ENCODE measurements at places on chromosomes 2 and 18.

DNA sequence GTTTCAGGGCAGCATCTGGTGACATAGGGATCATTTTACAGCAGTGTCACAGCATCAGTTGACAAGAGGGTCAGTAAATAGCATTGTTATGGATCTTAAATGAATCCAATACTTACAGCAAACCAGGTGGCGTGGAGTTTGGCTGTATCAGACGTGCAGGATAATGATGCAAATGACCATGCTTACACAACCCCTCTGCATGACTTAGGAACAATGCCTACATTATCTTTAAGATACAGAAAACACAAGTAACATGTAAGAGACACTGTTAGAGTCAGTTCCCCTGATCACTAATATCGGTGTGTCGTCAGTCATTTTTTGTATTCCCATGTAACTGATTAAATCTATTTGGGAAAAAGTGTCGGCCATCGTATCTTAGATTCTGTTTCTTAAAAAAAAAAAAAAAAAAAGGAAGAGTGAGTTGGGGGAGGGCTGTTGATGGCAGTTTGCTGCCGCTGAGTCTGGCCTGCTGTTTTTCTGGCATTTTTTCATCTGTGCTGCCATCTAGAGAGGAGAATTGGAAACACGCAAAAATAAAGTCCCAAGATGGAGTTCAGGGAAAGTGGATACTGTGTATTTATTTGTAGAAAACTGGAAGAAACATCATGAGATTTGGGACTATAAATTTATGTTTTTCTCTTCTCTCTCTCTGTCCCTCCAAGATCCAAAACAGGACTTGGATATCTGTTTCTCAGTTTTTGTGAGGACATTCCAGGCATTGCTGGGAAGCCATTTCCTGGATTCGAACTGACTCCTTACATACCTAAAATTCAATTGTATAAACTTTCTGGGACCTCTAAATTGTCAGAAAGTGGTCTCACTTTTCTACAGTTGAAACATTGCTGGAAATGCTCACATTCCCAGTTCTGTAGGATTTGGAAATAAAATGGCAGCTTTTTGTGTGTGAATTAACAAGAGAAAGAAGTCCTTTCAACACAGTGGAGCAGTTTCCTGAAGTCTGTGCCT is 60.3 kb upstream of the AGPS start:
- peak; percentile 92 for DNase-seq

GRCh38 chr2:218882866-218883366 is 2.3 kb downstream of the WNT10A start:
- DNase-seq = no peak

GRCh38 chr2:145207884-145208283 is 688.0 kb upstream of the ZEB2 start:
- no peak for DNase-seq

DNA sequence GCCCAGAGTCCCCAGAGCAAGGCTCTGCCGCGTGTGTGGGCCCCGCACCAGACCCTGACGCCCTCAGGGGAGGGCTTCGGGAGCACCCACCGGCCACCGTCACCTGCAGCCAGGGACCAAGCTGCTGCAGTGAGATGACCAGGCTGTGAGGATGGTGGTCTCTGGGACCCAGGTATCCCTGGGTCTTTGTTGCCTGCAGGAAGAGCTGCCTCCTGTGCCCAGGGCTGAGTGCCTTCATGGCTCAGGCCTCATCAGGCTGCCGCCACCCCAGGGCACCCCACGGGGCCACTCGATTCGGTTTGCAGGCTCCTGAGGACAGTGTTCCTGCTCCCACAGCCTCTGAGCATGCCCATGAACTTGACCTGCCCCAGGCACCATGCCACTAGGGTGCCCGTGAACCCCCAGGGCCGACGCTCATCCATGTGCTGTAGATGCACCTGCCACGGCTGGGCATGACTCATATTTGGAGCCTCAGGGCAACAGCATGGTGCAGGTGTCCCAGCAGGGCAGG is 109.8 kb downstream of the FAM210A start:
- no peak for DNase-seq

DNA sequence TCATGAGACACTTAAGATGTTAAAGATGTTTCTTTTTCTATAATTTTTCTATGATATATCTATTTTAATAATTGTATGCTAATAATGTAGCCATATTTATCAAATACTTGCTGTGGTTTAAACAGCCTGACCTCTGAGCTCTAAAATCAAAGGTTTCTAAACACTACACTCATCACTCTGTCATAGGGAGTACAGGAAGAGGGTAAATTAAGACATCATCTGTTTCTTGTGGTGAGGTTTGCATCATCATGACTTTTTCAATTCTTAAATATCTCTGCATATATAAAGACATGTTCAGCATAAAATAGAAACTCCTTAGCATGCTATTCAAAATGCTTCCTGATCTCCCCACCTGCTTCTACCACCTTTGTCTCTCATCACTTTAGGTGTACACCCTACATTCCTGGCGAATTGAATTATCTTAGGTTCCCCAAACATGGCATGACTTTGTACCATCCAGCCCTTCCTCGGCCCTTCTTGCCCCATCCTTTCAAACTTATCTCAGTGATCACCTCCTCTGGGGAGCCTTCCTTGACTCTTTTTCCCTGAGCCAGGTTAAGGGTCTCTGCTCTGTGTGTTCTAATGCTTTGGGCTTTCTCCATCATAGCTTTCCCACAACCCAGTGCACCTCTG is 105.3 kb upstream of the TTN start:
- DNase-seq = no peak

- no peak for DNase-seq
Observed at GRCh38 chr2:107931412-107931811, 54.9 kb upstream of the SLC5A7 start.

DNA sequence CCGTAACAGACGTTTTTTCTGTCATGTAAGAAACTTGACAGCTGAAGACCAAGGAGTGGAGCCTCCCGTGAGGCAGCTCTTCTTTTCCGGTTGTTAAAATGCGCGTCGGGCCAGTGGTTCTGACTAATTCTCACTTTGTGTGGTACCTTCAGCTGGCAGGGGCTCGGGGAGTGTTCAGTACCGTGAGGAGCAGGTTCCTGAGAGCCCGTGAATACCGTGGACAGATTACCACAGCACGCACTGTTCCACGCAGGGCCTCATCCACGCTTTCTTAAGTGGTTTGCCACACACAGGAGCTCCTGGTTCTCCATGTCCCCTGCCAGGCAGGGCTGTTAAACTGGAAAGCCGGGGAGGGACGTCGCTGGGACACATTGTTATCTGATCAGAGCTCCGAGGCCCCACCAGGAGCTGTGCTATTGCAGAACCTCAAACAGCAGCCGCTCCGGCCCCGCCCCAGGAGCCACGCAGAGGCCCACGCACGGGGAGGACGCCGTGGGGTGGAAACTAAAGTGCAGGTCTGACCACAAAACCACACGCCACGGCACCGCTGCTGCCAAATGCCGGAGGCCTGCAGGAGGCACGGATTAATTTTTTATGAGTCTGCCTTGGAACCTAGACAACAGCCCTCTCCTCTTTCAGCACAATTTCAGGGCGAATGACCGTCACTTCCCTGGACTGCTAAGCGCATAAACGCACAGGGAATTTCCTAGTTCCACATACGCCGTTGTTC is 43.3 kb downstream of the NFATC1 start:
- no peak for DNase-seq

DNA sequence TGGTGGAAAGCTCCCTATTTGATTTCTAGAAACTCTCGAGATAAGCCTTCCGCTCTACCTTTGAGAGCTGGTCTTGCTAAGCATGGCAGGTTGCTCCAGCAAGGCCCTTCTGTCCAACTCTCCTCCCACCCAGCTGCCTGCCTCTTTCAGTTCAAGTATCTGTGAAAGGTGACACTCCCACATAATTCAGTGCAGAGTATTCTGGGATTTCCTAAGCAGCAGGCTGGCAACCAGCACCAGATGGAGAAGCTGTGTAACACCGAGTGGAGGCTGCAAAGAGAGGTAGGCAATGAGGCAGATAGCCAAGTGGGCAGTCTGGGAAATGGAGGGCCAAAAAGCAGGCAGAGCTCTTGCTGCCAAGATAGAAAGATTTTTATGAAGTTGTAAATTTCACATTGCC is 88.4 kb upstream of the CAVIN2 start:
- no peak for DNase-seq

DNA sequence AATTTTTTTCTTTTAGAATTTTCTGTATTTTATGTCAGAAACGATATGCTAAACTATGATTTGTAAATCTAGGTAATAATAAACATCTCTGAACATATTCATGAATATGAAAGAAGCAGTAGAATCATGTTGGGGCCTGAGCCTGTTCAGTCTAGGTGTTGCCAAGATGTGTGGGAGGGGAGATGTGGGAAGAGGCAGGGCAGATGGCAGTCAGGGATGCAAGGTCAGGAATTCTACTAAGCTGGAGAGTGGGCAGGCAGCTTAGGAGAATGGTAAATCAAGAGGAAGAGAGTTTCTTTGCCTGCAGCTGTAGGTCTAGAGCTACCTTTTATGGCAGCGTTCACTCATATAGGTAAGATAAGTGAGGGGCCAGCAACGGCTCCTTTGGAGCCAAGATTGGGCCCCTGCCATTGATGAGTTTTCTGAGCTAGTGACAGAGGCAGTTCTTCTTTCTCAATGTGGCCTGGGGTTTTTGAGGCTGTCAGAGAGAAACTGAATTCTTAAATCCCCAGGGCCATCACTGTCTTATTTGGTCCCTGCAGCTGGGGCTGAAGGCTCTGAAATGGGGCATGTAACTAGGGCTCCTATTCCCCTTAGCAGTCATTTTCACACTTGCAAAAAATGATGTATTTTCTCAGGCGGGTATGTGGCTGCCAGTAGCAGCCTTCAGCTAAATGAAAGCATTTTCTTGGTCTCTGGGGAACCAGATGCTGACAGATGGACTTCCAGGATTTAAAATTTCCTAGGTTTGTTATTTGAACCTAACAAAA is 232.8 kb downstream of the PIK3C3 start:
- DNase-seq = no peak

- no peak for DNase-seq
Observed at GRCh38 chr2:73937899-73938298, 11.2 kb downstream of the DGUOK start.

DNA sequence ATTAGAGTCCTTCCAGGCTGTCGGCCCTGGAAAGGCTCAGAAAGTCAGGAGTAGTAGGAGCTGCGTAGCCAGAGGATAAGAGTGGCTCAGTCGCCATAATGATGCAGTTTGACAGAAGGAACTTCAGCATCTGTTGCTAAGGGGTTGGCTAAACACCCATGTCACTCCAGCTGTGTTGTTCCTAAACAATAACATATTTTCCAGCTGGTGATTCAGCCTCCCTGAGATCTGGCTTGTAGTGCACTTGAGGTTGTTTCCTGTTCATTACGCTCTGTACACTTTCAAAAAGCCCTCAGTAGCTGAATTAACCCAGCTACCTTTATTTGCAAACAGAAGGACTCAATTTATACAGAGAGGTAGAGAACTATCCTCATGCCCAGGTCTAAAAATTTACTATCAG is 39.7 kb upstream of the EPAS1 start:
- no peak for DNase-seq

- no peak for DNase-seq
Observed at GRCh38 chr18:21069468-21069867, 42.1 kb downstream of the ROCK1 start.

DNA sequence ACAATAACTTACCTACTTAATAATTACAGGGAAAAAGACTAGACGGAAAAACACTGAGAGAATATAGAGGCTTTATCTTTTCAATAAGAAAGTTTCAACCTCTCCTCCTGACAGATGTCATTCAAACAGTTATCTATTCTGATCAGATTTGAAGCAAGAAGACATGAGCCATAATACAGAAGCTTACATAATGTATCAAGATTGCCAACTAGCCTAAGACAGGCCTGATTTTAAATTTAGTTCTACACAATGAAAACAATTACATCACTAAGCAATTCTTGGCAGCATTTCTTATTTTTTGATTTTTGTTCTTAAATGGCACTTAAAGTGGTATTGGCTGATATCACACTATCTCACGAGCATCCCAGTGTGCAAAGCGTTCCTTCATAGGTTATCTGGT is 41.6 kb downstream of the GPR155 start:
- no peak for DNase-seq

DNA sequence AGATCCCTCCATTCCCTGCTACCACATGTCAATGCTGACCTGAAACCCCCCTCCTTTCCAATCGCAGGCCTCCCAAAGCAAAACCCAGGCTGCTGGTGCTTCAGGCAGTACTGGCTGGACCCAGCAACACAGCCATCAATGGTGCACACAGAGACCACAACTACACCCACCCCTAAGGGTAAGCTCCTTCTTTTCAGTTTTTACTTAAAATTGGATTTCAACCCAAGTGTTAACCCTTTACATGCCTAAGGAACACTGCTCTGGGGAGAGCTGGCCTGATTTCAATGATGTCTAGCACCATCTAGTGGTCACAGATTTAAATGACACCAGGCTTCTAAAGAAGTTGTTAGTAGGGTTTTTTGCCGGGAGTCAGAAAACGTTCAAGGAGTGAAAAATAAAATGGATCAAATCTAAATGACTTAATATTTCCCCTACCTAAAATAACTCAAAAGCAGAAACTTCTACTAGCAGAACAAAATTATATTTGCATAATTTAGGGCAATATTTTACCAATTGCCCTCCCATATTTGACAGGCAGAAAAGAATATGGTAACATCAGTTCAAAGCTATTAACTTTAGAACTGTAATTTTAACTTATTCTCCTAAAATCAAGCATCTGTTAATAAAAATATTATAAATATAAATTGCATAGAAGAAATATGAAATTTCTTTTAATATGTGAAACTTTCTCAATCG is 24.6 kb downstream of the FECH start:
- peak; percentile 82 for DNase-seq

Measured in Kasumi-1 (cell line).